ENCODE measurements at places on chromosomes 2 and 18. TPM values are rescaled to one million over a fixed set of nuclear protein-coding genes. Genes with fewer than 3 reads are reported as not detected.

The WNT6 gene
- 2.1 TPM for total RNA-seq

The DIS3L2 gene
- total RNA-seq, result 16.7 TPM

The HRH4 gene
- total RNA-seq, result not detected

The MSH6 gene
- 66.7 TPM for total RNA-seq

The DSC2 gene
- total RNA-seq, result 0.48 TPM

The PTPRN gene
- total RNA-seq, result 6.8 TPM

The MC4R gene
- 0.45 TPM for total RNA-seq

The KIF1A gene
- total RNA-seq, result 1.4 TPM

The KYNU gene
- total RNA-seq, result 304 TPM

The NEUROD1 gene
- 0.10 TPM for total RNA-seq

The ARHGEF33 gene
- not detected for total RNA-seq

The AMER3 gene
- not detected for total RNA-seq

The UGT1A1 gene
- 0.25 TPM for total RNA-seq

The IWS1 gene
- 41.2 TPM for total RNA-seq

The SH3YL1 gene
- total RNA-seq, result 3.4 TPM

The WNT10A gene
- total RNA-seq, result not detected

The SCN3A gene
- total RNA-seq, result 1.3 TPM

The MYO7B gene
- 0.48 TPM for total RNA-seq

The SERPINB10 gene
- 1.0 TPM for total RNA-seq

The GPR75 gene
- 1.4 TPM for total RNA-seq

The PID1 gene
- total RNA-seq, result 2.5 TPM

The PCARE gene
- not detected for total RNA-seq

The UGT1A4 gene
- total RNA-seq, result 0.04 TPM

The RGPD8 gene
- total RNA-seq, result 2.0 TPM

The SH2D6 gene
- total RNA-seq, result not detected

The ATP8B1 gene
- total RNA-seq, result 0.64 TPM

The GATA6 gene
- total RNA-seq, result 7.5 TPM

The VIL1 gene
- not detected for total RNA-seq

The ANKRD30BL gene
- total RNA-seq, result not detected
